ENCODE measurements at places on chromosomes 2 and 18. TPM values are rescaled to one million over a fixed set of nuclear protein-coding genes. Genes with fewer than 3 reads are reported as not detected.

The DNER gene
- 7.0 TPM for total RNA-seq

The MSTN gene
- total RNA-seq, result not detected

The NYAP2 gene
- total RNA-seq, result not detected

The RAB11FIP5 gene
- total RNA-seq, result 38.7 TPM

The HDAC4 gene
- total RNA-seq, result 6.4 TPM

The LYPD1 gene
- total RNA-seq, result 16.3 TPM

The MAP3K19 gene
- not detected for total RNA-seq

The GKN2 gene
- total RNA-seq, result 3.5 TPM
